ENCODE measurements at places on chromosomes 6 and 20.
A peak's percentile ranks its signal among the peaks of the same experiment; 100 is the strongest.

- peak; percentile 95 for DNase-seq
Observed at GRCh38 chr6:146913842-146914488, 290.3 kb upstream of the STXBP5 start.

GRCh38 chr20:34762031-34762555 is 57.9 kb downstream of the TP53INP2 start:
- DNase-seq = no peak

DNA sequence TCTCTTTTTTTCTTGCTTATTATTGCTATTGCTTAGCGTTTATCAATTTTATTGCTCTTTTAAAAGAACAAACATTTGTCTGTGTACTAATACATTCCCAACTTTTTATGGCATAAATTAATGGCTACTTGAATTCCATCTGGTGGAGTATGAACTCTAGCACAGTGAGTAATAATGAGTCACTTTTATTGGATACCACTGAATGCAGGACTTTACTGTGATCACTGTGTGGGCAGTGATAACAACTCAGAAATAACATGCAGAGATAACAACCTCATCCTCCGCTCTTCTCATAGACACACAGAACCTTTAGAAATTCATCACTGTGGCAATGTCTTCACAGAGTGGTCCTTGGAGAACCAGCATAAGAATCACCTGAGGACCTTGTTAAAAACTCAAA is 174.9 kb upstream of the PRND start:
- DNase-seq = peak; percentile 83

DNA sequence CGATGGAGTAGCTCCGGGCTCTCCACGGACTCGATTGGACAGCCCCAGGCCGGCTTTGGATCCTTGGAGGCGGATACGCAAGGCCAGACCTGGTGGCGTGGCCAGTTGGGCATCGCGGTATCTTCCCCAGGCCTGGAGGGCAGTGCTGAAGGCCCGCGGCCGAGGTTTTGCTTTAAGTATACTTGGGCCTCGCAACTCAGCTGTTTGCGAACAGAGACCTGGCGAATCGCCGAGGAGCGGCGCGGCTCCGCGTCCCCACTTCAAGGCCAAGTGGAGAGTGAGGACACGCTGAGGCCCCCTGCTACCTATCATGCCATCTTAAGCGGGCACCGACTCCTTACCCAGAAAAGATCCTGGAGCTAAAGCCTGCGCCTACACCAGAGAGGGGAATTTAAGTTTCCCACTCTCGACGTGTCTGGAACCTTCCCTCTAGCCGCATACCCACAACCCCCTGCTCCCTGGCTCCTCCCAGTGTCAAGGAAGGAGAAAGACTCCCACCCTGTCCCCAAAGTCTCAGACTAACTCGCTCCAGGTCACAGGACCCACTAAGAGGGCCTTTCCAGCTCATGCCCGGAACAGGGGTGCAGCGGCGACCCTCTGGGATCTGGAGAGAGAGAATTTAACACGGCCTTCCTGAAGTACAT is 4.1 kb downstream of the LINC00237 start:
- no peak for DNase-seq

DNA sequence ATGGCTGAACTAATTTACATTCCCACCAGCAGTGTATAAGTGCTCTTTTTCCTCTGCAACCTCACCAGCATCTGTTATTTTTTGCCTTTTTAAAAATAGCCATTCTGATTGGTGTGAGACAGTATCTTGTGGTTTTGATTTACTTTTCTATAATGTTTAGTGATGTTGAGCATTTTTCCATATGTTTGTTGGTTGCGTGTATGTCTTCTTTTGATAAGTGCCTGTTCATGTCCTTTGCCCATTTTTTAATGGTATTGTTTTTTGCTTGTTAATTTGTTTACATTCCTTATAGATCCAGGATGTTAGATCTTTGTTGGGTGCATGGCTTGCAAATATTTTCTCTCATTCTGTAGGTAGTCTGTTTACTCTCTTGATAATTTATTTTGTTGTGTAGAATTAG is 169.9 kb downstream of the PRL start:
- no peak for DNase-seq

DNA sequence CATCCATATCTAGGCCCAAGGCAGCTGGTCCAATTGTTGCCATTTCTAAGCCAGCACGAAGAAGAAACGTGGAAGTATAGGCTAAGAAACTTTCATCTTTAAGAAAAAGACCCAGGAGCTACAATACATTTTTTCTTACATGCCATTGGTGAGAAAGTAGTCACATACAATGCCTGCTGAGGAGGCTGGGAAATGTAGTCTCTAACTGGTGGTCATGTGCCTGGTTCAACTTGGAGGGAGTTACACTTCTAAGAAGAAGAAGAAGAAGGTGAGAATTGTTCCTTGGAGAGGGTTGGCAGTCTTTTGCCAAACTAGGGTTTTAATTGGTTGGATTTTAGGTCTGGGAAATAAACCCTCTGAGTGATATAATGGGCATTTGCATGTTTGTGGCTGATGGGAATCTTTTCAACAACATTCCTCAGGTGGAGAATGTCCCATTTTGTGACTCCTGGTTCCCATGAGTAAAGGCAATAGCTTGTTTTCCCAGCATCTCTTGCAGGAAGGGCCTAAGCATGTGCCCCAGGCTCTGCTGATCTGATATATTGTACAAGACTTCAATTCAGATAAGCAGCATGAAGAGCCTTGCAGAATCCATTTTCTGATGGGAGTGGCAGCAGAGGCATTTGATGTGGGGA is 47.0 kb upstream of the PREP start:
- no peak for DNase-seq

DNA sequence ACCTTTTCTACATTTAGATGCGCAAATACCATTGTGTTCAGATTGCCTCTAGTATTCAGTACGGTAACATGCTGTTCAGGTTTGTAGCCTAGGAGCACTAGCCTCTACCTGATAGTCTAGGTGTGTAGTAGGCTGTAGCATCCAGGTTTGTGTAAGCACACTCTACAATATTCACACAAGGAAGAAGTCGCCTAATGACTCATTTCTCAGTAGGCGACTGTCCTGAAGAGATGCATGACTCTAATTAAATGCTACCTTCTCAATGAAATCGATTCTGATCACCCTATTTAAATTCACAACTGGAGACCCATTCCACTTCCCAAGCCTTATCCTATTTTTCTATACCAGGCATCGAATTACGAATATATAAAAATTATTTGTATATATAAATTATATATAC is 1.3 kb downstream of the MCUR1 start:
- no peak for DNase-seq

DNA sequence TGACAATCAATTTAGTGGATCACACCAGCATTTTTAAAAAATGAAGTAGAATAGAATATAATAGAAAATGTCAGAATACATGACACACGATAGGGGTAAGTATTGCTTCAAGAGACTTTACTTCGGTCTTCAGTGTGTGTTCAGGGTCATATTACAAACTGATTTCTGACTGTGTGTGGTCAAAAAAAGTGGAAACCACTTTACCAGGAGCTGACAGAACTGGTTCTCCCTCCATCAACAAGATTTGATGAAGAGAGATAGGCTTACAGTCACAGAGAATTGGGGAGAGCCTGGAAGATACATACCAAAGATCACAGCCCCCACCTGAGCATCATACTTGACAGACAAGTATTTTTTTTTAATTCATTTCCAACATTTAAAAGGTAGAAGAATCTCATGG is 21.7 kb downstream of the ARMC2 start:
- no peak for DNase-seq

- DNase-seq = peak; percentile 95
Observed at GRCh38 chr6:22892452-22892851, 323.1 kb downstream of the HDGFL1 start.

GRCh38 chr6:28212510-28213212 is 12.4 kb upstream of the ZSCAN9 start:
- DNase-seq = peak; percentile 65

DNA sequence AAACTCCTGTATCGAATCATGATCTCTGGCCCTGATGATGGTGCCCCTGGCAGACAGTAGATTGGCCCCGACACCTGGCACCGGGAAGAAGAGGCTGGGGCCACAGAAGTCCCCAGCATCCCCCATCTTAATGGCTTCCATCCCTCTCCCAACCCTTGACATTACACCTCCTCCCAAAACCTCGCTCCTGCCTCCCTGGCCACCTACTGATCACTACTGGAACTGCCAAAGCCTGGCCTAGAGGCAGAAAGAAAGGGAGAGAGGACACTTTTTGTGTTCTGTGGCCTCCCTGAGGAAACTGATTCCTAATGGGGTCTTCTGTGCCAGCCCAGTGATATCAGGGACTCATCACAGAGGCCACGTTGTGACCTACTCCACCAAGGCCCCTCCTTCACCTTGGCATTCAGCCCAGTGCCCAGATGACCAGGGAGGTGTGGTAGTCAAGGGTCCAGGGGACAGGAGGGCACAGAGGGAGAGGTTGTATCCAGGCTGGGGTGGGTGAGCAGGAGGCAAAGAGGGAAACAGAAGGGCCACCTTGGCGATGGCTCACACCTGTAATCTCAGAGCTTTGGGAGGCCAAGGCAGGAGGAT is 6.1 kb downstream of the C20orf173 start:
- DNase-seq = no peak

DNA sequence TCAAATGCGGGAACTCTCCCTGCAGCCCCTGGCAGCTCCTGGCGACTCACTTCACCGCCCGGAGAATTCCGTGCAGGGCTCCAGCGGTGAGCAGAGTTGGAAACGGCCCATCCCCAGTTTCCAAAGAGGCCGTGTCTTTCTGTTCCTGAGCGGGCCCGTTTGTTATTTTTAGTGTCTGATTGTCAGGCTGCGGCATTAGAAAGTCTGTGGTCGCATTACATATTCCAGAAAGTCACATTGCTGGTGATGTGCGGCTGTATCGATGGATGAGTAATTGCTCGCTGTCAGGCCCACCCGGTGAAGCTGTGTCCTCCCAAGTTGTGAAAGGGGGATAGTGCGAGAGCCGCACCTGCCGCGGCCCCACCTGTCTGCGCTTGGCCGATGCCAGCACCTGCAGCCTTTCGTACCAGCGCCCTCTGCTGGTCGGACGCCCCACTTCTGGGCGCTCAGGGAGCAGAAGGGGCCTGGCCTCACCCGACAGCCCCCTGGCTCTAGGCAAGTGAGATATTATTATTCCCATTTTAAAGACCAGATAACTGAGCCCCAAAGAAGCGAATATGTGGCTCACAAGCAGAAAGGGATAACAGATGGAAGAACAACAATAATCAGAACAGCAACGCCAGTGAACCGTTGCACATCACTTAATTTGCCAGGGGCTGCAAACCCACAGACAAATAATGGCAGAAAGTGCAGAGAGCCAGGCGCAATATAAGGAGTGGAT is 244.9 kb downstream of the TSHZ2 start:
- no peak for DNase-seq

GRCh38 chr6:111258615-111259088 is 171.3 kb downstream of the SLC16A10 start:
- DNase-seq = no peak

DNA sequence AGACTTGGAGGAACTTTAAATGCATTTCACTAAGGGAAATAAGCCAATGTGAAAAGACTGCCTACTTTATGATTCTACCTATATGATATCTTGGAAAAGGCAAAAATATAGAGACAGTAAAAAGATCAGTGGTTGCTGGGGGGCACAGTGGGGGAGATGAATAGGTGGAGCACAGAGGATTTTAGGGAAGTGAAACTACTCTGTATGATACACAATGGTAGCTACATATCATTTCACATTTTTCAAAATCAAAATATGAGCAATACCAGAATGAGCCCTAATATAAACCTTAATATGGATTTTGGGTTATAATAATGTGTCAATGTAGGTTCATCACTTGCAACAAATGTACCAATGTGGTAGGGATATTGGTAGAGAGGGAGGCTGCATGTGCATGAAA is 161.4 kb upstream of the HTR1E start:
- no peak for DNase-seq

DNA sequence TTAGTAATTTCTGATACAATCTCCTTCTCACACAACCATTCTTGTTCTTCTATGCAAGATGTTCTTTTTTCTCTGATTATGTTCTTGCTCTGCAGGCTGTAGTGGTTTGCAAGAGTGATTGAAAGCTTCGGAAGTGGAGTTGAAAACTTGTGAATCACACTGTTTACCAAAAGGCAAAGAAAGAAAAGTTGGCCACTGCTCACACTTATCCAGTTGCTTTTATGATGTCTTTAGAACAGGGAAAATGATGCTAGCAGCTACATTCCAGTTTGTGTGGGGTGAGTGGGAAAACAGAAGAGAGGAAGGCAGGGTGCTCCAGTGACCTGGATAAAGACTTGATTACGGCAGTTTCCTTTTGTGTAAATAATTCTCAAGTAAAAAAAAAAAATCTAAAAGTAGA is 583.3 kb downstream of the TENT5A start:
- no peak for DNase-seq

- no peak for DNase-seq
Observed at GRCh38 chr20:43442282-43442880, 15.3 kb upstream of the SRSF6 start.

DNA sequence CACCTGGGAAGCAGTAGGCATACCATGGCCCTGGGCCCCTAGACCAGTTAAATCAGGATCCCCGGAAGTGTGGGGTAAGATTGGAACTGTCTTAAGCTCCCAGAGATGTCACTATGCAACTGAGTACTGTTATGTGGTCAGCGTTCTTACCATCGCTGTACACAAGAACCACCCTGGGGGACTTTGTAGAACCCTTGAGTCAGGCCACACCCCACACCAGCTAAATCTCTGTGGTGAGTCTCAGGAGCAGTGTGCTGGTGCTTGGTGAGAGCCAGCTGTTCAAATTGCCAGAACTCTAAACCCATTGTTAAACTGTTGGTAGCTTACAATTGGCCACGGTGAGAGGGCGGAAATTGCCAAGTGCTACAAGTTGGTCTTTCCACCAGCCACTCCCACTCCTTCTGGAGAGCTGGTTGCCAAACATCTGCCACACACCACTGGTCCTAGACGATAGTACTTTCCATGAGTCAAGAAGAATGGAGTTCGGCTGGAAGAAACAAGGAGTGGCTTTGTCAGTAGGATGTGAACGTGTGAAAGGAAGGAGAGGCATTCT is 80.5 kb upstream of the SYNDIG1 start:
- DNase-seq = no peak

- no peak for DNase-seq
Observed at GRCh38 chr20:51700809-51701285, 67.3 kb downstream of the ATP9A start.

GRCh38 chr6:81148751-81149150 is 603.7 kb downstream of the TENT5A start:
- no peak for DNase-seq

GRCh38 chr20:23160536-23161243 is 74.6 kb upstream of the CD93 start:
- no peak for DNase-seq

- DNase-seq = no peak
Observed at GRCh38 chr20:10374036-10374435, 60.0 kb downstream of the MKKS start.

DNA sequence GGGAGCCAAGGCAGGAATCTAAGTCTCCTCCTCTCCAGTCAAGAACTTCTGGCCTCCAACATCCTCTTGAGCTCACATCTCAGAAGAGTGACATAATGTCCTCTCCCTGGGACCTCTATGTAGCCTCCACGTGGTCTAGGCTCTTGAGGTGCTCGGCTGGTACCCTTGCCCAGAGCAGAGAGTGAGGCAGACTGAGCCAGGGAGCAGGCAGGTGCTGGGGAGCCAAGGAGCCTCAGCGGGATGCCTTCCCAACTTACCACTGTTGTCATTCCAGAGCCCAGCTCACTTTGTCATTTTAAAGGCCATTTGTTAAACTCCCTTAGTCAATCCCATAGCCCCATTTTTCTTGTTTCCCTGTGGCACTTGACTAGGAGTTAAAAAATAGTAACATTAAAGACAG is 52.1 kb upstream of the DUSP22 start:
- no peak for DNase-seq

All from BJ (cell line).